Activated T-helper 1 cell treated with anti-CD3 and anti-CD28 coated beads, Interleukin-2, amount 50 U/mL, for 16 hours (primary cell): ENCODE measurements at places on chromosomes 6 and 20.

DNA sequence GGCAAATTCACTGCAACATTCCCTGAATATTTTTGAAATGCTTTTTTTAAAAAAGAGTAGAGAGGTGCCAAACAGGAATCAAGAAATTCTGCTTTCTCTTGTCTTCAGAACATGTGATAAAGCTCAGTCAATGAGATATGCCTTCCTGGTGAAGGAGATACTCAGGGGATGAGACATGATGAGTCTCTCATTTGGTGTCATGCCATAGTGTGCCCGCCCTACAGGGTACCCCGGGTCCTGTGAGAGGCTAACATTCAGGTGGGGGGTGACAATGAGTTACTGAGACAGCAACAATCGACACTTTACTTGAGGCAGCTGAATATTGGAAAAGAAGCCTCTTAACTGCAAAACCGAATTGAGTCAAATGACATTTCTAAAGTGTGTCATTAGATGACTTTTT is 6.7 kb downstream of the CCR6 start:
- DNase-seq, result no peak

GRCh38 chr6:141259091-141259490 is 873.6 kb upstream of the GJE1 start:
- DNase-seq, result no peak

DNA sequence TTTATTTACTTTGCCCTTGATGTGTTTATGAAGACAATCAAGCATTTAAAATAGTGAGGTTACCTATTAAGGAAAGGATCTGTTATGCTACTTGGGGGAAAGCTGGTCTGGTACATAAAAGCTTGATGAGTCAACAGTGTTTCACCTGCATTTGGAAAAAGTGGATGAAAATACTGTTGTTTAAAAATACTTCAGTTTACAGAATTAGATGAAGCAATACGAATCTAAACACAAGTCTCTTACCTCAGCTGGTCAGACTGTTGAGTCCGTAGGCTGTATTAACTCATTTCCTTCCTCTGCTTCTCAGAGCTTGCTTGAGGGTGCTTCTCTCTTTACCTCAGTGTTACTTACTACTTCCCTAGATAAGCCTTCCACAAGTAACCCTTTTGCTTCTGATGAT is 36.1 kb downstream of the NKX2-4 start:
- DNase-seq, result no peak

- DNase-seq, result no peak
Measured at GRCh38 chr6:90890683-90891330, 303.9 kb upstream of the MAP3K7 start.

DNA sequence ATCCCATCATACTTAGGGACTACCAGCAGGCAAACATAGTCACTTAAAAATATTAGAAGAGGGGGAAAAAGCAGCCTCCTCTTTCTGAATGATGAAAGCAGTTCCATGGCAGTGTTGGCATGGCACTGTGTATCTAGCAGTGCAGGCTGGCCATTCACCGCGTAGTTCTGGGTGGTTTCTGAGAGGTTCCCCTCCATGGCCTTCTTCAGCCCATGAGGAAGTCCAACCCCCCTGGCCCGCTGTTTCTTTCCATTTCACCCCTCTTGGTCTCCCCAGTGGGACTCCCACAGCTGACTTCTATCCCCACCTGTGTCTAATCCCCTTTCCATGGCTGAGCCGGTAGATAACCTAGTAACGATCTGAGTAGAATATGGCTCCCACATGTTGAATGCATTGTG is 17.0 kb downstream of the PPARD start:
- DNase-seq, result no peak

- DNase-seq, result no peak
Measured at GRCh38 chr6:154632119-154632518, 101.1 kb upstream of the SCAF8 start.

DNA sequence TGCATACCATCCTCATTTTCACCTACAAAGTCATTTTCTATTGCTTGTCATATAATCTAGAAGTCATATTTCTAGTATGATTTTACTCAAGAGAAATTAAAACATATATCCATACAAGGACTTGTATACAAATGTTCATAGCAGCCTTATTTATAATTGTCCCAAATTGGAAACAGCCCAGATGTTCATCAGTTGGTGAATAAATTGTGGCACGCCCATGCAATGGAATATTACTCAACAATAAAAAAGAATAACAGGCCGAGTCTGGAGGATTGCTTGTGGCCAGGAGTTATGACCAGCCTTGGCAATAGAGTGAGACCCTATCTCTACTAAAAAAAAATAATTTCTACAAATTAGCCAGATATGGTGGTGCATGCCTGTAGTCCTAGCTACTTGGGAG is 28.8 kb downstream of the C6orf163 start:
- no peak for DNase-seq
